ENCODE measurements at places on chromosomes 7 and 10.

DNA sequence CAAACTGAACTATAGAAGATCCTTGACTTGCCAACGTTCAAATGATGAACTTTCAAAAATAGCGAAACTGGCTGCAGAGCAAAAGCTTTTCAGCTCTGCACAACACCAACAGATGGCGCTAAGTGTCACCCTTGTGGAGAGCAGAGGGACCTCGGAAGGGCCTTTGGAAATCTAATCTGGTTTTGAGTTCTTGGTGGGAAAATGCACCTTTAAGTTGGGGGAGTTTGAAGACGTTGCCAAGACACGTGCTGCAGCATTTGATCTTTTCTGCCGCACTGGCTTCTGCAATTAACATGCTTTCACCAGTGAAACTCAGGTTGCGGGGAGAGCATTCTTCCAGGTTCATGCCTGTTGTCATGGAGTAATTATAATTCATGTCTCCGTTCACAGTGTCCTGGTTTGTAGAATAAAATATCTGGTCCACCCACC lies 26.3 kb upstream of the WDR11 start:
- DNase-seq = no peak

GRCh38 chr10:8034466-8035005 lies 20.0 kb upstream of the GATA3 start:
- no peak for DNase-seq

DNA sequence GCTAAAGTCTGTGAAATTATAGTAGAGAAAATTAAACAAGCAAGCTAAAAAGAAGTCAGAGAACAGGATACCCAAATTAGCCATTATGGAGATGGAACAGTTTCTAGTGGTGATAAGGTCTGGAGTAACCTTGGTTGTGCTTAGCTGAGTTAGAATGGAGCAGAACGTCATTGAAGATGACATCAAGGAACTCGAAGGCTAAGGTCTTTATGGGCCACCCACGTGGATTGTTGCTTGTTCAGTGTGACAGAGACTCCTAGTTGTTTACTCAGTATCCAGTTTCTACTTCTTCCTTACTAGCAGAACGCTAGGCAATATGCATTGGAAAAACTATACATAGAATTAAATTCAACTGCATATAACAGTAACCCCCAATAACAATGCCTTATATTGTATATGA lies 39.7 kb downstream of the AHCYL2 start:
- DNase-seq = no peak

DNA sequence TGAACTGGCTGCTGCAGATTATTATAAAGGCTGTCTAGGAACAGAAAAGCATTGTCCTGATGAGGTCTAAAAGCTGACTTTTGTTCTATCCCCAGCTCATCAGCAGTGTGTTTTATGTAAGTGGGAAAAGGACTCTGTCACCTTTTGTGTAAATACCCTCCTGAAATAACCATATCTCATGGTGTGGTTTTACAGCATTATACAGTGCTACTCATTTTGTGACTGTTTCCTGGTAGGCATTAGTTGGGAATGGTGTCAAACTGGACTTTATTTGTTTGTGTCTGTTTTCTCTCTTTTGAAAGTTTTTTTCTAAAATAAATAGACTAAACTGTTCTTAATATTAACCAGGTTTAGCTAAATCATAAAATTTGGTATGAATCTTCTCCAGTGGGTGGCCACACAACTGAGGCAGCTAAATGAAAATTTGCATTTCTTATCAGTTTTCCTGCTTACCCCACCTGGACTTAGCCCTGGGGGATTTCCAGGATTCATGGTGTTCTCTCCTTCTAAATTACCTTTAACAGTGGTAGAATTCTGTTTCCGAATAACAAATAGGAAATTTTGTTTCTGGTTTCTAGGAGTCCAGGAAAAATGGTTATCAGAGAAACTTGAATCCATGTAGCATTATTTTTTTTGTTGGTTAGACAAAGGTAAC lies 140.9 kb downstream of the LHFPL3 start:
- no peak for DNase-seq

DNA sequence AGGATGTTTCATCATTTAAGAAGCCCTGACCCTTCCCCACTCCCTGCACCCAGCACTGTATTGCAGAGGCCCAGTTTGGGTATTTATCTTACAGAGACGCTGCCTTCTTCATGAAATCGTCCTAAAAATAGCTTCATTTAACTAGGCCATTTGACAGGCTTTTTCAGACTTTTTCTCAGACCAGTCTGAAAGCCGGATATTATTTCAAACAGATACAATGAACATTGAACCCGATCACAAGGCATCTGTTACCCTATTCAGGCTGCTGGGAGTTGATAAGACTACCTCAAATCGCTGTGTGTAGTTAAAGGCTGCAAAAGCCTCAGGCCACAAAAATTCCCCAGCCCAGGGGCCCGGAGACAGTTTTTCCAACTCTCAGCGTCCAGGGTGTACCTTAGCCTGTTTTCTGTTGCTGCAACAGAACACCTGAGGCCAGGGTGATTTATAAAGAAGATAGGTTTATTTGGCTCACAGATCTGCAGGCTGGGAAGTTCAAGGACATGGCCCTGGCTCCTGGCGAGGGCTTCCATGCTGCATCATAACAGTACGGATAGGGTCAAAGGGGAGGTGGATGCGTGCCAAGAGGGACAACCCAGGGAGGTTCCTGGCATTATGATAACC lies 130.7 kb upstream of the SH2B2 start:
- DNase-seq = no peak

- no peak for DNase-seq
These were observed 99.8 kb upstream of the KIF5B start for GRCh38 chr10:32156031-32156495.

DNA sequence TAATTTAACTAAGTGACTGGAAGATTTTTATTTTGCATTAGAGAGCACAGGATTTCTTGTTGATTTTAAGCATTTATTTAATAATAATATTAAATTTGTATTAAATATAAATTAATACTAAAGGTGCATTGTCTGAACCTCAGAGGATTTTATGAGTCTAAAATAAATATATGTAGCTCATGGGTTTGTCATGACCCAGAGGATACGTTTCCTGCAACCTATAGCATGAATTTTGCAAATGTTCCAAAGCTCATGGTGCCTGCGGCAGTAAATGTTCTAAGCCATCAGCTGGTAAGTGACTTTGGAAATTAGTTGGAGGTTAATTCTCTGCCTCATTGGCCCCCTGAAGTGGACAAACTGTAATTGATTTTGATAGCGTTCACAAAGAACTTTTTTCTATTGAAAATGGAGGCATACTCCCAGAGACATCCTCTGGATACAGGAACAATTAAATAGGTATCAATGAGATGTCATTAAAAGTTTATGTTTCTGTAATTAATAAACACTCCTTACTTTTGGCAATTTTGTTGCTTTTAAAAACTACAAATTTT lies 397.4 kb downstream of the ANKRD7 start:
- DNase-seq = no peak

DNA sequence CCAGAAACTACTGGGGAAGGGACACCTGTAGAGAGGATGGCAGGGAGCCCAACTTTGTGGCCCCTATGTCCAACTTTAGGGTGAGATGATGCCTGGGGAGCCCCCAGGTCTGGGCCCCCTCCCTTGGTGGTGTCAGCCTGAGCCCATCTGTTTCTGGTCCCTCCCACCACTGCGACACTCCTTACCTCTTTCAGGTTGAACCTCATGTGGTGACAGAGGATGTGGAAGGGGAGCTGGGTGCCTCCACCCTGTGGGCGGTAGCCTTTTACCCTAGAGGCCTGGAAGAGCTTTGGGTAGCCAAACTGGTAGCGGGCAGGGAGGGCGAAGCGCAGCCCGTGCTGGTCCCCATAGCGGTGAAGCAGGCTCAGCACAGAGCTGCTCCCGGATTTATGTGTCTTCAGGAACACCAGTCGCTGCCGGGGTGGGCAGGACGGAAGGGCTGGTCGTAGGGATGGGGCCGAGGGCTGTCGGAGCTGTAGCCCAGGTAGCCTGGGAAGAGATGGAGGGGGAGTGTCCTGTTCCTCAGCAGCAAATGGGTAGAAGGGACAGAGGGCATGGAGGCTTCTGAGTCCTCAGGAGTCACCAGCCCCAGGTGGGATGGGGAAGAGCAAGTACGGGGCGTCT lies 2.0 kb downstream of the GAL3ST4 start:
- DNase-seq = no peak

GRCh38 chr10:15265558-15265957 lies 97.1 kb upstream of the NMT2 start:
- DNase-seq = no peak

DNA sequence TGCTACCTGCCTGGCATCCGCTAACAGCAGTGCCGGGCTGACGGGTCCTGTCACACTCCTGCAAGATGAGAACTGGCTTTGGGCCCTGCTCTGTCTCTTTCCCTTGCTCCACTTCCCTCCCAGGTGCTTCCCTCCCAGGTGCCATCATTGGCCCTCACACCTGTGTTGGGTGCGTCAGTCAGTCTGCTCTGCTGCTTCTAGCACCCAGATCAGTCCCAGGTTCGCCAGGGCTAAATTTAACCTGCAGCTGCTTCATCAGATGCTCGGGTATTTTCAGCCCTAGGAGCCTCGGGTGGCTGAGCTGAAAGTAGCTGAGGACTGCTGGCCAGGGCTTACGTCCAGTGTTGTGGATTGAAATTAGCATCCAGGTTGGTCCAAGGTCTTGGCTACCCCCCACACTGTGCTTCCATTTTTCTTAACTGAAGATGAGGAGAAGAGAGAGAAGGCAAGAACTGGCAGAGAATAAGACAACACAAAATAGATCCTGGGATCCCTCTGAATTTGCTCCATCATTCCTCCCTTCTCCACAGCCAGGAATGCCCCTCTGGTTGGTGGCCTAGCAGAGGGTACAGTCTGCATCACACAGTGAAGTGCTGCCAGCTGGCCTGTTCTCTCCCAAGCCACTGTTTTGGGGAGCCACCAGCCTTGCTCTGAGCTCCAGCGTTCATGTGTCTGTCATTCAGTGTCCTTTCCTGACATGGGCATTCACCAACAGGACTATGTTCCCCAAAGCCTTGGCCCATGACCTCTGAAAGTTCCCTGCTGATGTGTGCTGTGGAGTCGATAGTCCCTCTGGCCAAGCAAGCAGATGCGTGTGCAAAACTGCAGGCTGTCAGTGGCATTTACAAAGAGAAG lies 65.9 kb upstream of the SYPL1 start:
- DNase-seq = peak; percentile 22

DNA sequence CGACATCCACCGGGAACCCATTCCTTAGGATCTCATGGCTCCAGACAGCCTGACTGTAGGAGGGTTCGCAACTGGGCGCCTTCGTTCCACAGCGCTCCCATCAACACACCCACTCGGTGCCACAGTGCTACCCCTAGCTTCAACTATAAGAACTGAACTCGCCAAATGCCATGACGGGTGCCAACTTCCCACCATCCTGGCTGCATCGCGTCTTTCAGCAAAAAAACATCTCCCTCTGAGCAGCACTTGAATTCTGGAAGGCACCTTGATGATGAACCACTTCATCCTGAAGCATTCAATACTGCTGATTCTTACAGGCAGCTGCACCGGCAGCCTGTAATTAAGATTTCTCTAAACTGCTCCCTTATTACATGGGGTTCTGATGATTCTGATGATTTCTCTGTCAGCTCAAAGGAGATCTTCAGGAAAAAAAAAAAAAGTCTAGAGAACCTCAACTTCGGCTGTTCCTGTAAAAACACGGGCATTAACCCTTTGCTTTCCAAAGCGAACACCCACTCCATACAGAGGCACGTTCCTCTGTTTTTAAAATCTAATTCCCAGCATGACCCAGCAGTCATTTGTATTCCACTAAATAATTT lies 1.3 kb downstream of the CYTH3 start:
- DNase-seq = peak; percentile 83

DNA sequence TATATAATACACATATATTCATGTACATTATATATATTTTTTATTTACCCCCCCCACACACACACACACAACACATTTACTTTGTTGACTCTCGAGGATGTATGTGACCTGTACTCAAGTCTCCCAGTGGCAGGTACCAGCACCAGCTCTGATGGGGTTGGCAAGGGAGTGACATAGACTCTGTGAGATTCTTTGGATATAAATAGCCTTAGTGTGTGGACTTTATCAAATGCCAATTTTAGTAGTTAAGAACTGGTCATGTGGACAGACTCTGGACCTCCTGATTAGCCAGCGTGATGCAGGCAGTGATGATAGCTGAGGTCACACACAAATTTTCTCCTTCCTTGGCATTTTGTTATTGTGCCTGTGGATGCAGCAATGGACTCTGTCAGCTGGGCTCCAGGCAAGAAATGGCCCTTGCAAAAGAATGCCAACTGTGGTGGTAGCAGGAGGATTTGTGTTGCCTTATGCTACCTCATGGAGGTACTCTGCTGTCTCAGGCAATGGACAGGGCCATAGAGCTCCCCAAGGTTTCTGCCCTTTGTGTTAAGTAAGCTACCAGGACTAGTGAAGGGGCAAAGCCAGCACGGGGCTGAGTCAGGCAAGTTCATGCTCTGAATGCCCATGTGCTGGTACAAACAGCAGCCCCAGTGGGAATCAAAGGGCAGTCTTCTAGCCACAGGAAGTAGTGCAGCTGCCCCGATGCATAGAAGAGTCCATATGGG lies 224.6 kb upstream of the ZWINT start:
- no peak for DNase-seq

DNA sequence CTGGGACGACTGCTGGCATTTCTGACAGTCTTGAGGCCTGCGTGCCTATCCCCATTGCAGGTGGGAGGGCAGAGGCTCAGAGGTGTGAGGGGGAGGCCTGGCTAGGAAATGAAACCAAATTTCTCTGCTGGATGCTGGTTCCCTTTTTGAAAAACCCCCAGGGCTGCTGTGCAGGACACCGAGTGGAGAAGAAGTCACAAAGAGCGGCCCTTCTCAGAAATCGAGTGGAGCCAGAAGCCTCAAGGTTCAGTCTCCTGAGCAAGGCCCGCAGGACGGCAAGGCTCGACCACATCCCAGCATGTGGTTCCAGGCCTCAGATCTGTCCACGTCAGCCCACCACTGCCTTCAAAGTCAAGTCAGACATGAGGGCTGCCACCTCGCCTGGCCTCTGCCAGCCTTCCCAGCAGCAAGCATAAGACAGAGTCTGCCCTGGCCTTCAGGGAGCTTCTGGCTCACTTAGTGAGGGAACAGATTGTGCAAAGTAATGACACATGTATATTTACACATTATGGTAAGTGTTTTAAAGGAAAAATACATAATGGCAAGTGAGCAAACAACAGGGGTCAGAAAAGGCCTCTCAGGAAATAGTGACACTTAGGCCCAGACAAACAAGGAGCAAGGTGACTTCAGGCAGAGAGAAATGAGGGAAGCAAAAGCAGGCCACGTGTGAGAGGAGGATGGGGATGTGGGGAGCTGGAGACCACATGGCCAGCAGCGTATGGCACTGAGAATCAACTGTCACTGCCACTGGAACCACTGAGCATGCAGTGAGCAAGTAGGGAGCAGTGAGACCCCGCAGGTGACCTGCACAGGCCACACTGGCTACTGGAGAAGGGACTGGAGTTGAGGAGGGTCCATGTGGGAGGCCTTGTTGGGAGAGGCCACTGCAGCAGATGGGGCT lies 86.7 kb downstream of the ARHGAP22 start:
- DNase-seq = no peak

- DNase-seq = peak; percentile 59
These were observed 78.7 kb downstream of the BEND7 start for GRCh38 chr10:13450069-13450468.
